ENCODE measurements at places on chromosomes 2 and 18.

DNA sequence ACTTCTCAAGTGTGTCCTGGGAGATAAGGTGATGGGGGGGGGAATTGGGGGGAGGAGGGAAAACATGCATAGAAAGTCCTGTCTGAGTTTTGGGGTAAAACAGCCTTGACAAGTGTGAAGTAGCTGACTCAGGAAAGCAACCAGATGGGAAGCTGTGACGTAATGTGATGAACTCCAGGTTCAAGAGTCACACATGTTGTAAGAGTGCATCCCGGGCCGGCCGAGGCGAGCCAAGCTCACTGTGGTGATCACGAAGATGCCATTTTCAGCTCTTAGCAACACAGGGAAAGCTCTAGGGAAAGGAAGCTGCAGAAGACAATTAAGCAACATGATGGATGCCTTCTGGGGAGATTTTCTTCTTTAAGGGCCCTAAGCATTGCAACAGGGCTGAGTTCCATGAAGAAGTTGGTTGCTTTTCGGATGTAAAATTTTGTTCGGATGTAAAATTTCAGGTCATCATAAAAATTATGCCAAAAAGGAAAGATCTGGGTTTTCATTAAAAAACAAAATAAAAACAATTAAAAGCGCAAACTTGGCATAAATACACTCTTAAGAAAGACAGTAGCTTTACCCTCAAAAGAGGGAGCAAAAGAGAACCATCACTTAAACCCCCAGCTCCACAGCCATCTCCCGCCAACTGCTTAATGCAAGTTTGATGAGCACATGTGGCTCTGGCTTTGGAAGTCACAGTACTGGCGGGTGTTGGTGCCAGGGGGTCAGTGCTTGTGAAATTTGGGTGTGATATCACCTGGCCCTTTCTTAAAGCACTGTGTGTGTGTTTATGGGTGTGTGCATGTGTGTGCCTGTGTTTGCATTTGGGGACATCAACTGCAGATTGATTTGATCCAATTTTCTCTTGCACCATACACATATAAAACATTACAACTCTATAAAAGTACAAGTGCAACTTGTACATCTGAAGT lies 19.1 kb downstream of the SERTAD2 start:
- no peak for DNase-seq

- no peak for DNase-seq
Observed at GRCh38 chr2:154697418-154698252, 860 bp upstream of the KCNJ3 start.

DNA sequence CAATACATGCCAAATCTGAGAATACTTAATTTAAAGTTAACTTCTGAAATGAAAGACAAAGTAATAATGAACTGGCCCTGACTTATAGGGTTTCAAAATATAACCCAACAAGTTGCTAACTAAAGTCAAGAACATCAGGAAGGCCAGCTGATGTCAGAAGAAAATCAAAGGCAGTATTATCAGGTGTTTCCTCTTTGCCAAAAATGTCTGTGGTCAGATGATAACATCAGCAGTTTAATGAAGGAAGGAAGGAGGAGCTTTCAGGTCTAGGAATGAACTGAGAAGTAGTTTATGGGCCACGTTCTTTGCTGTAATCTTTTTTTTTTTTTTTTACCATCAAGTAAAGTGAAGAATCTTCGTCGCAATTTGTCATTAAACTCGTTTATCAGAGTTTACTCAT lies 40.9 kb downstream of the CDH2 start:
- no peak for DNase-seq

- no peak for DNase-seq
Observed at GRCh38 chr2:174717916-174718315, 46.4 kb downstream of the CHRNA1 start.

Measured in SIG-M5 (cell line).